ENCODE measurements at places on chromosomes 13 and 19.
A peak's percentile ranks its signal among the peaks of the same experiment; 100 is the strongest.

GRCh38 chr13:104954210-104954609 is 1581.3 kb downstream of the EFNB2 start:
- no peak for DNase-seq

DNA sequence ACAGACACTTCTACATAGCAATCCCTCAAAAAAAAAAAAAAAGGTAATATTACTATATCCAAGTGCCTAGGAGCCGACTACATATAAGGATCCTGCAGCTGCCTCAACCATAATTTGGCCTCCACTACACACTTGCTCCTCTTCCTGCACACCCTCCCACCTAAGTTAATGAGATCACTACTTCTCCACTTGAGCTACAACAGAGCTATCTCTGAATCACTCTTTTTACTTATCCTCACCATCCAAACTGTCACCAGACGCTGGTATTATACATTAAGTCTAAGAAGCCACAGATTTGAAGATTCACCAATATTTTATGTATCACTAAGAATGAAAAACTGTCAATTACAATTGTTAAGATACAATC is 8.3 kb downstream of the OBI1 start:
- DNase-seq, result no peak

- DNase-seq, result no peak
Observed at GRCh38 chr19:10642473-10643171, 11.5 kb upstream of the ILF3 start.

- no peak for DNase-seq
Observed at GRCh38 chr13:21310220-21310619, 133.8 kb downstream of the MRPL57 start.

GRCh38 chr13:76600081-76600480 is 286.1 kb downstream of the KCTD12 start:
- no peak for DNase-seq

DNA sequence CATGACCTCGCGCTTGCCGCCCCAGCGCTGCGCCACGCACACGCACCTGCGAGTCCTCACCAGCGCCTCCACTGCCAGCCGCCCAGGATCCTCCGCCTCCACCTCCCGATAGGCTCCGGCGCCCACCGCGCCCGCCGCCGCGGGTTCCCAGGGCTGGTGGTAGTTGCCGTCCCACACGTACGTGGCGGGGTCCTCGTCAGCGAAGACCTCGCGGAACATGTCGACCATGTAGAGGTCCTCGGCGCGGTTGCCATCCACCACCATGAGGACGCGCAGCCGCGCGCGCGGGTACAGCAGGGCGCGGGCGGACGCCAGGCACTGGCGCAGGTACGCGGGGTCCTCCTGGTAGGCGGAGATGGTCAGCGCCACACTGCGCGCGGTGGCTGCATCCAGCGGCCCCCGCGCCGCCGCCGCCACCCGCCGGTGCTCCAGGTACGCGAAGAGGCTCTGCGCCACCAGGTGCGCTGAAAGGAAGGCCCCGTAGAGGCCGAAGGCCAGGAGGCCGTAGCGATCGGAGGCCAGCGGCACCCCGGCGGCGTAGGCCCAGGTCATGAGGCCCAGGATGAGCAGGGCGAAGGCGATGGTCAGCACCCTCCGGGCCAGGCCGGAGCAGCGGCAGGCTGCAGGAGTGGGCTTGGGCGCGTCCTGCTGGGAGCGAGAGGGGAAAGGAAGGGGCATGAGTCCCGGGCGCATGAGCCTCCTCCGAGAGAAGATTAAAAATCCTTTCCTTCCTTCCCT is 4.4 kb downstream of the HAS1 start:
- DNase-seq, result no peak

- DNase-seq, result no peak
Observed at GRCh38 chr13:68535329-68535728, 1305.2 kb upstream of the PCDH9 start.

GRCh38 chr13:24215732-24216131 is 55.2 kb downstream of the SPATA13 start:
- DNase-seq, result no peak

DNA sequence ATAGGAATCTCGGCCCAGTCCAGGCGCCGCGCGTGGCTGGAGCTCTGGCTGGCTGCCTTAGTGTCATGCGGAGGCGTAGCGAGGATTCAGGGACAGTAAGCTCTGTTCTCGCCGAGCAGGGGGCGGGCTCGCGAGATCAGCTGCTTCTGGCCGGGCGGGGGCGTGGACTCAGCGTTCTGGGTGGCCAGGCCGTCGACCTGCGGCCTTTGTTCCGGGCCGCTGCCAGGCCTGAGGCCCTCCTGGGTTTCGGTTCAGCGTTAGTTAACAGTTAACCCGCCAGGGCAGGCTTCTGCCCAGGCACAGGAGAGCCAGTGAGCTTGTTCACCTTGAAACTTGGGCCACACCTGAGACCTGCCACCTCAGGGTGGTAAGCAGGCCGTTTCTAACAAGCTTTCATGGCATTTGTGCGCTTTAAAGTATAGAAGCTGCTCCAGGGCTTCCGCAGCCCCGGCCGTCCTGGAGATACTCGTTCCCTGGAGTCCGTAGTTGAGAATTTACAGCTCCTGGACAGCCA is 332.2 kb upstream of the SGCG start:
- no peak for DNase-seq

GRCh38 chr13:73599232-73600128 is 534.7 kb downstream of the KLF12 start:
- DNase-seq, result no peak

GRCh38 chr19:44628793-44629192 is 14.9 kb upstream of the PVR start:
- DNase-seq, result no peak

DNA sequence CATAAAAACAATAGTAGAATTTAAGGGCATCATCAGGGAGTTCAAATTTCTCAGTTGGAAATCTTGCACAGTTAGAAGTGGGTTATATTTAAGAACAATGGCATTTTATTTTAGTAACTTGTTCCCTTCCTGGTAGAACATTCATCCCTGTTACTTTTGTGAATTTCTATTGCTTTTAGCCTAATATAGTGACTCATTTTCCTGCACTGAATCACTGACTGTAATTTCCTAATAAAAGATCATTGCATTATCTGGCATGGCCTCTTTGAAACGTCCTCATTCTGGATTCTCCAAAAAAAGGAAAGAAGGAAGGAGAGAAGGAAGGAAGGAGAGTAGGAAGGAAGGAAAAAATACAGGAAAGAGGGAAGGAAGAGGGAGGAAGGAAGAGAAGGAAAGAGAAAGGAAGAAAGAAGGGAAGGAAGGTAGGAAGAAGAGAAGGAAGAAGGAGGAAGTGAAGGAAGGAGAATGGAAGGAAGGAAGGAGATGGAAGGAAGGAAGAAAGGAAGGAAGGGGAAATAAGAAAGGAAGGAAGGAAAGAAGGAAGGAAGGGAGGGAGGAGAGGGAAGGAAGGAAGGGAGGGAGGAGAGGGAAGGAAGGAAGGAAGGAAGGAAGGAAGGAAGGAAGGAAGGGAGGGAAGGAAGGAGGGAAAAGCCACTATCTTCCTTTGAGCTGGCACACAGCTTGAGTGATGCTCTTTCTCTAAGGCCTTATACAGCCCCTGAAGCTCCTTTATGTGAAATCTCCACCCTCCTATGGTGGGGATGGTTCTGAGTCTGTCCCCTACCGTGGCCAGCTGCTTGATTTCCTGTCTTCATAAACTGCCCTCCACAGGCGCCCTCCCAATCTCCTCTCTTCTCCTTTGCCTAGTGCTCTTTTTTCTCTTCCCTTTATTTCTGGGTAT is 29.8 kb upstream of the TM9SF2 start:
- no peak for DNase-seq

DNA sequence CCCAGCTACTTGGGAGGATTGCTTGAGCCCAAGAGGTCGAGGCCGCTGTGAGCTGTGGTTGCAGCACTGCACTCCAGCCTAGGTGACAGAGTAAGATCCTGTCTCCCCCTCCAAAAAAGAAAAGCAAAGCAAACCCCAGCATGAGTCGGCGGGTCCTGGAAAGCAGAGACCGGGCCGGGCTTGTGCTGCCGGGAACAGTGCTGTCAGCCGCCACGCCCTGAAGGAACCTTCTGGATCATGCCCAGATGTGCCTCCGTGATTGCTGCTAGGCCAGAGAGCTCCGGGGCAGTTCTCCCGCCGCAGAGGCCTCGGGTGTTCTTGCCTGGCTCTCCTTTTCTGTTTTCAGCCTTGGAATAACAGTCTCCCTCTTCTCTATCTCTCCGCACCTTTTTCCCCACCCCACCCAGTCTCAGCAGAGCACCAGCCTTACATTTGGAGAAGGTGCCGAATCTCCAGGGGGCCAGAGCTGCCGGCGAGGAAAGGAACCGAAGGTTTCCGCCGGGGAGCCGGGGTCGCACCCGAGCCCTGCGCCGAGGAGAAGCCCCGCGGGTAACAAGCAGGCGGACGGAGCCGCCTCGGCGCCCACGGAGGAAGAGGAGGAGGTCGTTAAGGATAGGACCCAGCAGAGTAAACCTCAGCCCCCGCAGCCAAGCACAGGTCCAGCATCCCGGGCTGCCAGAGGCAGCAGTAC is 181.9 kb downstream of the STK24 start:
- no peak for DNase-seq

- no peak for DNase-seq
Observed at GRCh38 chr13:90177512-90177911, 1170.0 kb upstream of the MIR17HG start.

DNA sequence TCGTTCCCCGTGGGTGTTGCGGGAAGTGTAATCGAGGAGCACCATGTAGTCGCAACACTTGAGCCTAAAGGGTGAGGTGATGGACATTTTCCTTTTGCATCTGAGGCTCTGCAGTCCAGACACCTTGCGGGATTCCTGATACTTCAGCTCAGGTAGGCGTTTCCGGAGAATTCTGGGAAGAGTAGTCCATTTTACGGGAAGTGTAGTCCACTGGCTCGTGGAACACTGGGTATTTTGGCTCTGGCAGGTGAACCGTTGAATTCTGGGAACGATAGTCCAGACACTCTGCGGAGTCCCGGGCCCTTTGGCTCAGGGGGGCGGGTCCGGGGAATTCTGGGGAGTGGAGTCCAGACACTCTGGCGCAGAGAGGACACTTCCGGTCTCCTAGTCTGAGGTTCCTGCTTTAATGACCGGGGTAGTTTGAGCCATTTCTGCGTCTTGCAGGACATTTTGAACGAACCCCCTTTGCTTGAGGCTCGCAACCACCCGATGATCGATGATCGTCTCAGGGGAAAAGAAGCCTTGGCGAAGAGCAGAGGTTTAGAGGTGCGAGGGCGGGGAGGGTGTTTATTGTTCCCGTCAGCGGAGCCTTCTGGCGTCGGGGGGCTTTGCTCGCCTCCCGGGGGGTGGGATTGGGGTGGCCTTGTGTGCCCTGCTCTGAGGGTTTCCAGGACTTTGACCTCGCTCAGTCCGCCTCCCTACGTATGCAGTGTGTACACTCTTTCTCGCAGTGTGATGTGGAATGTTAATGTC is at the start of gene ZNF223:
Gene ZNF223, plus strand, starts transcription at position 387 of the 753 bp plus-strand sequence. CDS start 3,141 bp downstream, outside the sequence.
- peak; percentile 71 for DNase-seq

DNA sequence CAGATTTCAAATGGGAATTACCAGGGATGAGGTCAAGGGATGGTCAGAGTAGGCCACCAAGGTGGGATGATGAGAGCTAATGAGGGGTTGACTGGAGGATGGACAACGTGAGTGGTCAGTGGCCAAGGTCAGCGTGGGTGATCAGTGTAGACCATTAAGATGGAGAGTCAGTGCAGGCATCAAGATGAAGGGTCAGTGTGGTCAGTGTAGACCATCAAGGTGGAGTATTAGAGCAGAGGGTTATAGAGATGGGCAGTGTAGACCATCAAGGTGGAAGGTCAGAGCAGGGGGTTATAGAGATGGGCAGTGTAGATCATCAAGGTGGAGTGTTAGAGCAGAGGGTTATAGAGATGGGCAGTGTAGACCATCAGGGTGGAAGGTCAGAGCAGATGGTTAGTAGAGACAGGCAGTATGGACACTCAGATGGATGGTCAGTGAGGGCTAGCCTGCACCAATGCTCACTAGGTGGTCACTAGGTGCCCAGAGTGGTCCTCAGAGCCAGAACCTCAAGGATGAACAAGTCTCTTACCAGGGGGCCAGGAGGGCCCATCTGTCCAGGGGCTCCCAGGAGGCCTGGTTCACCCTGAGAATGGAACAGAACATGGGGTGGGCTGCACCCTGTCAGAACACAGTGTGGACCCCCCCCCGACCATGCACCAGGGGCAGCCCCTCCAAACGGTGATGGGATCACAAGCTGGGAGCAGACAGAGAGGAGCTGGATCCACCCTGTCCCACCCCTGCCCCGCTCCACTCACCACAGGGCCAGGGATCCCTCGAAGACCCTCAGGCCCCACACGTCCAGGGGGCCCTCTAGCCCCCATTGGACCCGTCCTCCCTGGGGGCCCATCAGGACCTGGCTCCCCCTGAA is 32.7 kb upstream of the OLFM2 start:
- DNase-seq, result no peak

DNA sequence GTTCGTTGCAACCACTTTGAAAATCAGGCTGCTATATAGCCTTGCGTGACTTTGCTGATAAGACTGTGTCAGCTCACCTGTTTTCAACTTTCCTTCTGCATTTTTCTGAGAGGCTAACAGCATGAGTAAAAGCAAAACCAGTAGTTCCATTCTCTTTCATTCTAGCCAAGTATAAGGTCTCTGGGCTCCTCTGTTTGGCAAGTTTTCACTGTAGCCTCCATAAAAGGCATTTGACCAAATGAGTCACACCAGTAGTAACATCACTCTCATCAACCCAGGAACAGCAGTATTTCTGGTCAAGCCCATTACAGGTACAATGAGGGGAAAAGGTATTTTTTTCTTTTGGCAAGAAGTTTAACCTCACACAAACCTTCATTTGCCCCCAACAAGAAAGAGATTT is 1149.8 kb upstream of the MIR17HG start:
- DNase-seq, result no peak

GRCh38 chr13:43232873-43233265 is 209.5 kb downstream of the DNAJC15 start:
- DNase-seq, result peak; percentile 63

GRCh38 chr19:14363183-14364097 is 17.8 kb upstream of the ADGRE5 start:
- DNase-seq, result no peak

- no peak for DNase-seq
Observed at GRCh38 chr19:12884926-12885748, 1.9 kb downstream of the KLF1 start.

DNA sequence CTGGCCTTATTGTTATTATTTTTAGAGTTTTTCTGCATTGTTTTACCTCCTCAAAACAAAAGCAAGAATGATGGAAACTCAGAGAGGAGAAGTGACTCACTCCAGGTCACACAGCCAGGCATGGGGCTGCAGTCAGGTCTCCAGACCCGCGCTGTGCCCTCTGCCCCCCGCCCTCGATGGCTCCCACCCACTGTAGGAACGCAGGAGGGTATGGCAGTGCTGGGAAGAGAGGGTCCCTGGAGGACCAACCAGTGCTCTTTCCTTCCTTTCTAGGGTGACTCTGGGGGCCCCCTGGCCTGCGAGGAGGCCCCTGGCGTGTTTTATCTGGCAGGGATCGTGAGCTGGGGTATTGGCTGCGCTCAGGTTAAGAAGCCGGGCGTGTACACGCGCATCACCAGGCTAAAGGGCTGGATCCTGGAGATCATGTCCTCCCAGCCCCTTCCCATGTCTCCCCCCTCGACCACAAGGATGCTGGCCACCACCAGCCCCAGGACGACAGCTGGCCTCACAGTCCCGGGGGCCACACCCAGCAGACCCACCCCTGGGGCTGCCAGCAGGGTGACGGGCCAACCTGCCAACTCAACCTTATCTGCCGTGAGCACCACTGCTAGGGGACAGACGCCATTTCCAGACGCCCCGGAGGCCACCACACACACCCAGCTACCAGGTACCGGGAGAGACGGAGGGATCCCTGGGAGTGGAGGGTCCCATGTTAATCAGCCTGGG is 5.6 kb downstream of the TIMM13 start:
- DNase-seq, result no peak

- no peak for DNase-seq
Observed at GRCh38 chr19:56142087-56142787, 1.1 kb downstream of the ZNF444 start.

Data from HS-5 (cell line).